ENCODE measurements at places on chromosomes 16 and 17. TPM values are rescaled to one million over a fixed set of nuclear protein-coding genes. Genes with fewer than 3 reads are reported as not detected.

- no peak for DNase-seq
Observed at GRCh38 chr16:14036889-14037288, 34.2 kb upstream of the MRTFB start.

GRCh38 chr16:72787514-72788268 lies 260.2 kb downstream of the ZFHX3 start:
- peak; percentile 37 for DNase-seq

Gene PRSS21
- polyA plus RNA-seq, result not detected

- no peak for DNase-seq
Observed at GRCh38 chr16:15808071-15808470, 48.8 kb downstream of the MYH11 start.

GRCh38 chr16:18983565-18984434 lies at the start of gene TMC7:
TMC7 (plus strand) TSS chr16:18983934; CDS start chr16:18984064, 130 bp downstream.
- DNase-seq, result no peak

Gene QRICH2
- polyA plus RNA-seq, result 3.4 TPM

Gene MPG
- 117 TPM for polyA plus RNA-seq

GRCh38 chr16:86078121-86078600 lies 179.2 kb downstream of the IRF8 start:
- DNase-seq, result no peak

Gene CCL11
- 0.70 TPM for polyA plus RNA-seq

DNA sequence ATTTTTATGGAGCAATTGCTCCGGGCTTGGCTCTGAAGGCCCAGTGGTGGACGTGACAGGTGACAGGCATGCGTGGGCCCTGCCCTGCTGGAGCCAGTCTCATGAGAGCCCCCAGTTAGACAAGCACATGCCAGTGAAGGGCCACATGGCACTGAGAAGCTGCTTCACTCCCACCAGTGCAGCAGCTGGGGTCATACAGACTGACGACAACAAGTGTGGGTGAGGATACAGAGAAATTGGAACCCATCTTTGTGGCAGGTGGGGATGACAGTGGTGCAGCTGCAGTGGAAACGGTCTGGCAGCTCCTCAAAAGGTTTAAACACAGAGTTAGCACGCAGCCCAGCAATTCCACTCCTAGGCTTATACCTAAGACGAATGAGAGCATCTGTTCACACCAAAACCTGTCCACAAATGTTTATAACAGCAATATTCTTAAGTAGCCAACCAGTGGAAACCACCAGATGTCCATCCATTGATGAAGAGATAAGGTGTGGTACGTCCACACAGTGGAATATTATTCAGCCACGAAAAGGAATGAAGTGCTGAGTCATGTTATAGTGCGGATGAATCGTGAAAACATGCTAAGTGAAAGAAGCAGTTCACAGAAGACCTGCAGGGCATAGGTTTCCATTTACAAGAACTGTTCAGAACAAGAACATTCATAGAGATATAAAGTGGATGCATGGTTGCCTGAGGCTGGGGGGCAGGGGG lies 12.5 kb upstream of the CIBAR2 start:
- DNase-seq, result no peak

Gene PRSS33
- polyA plus RNA-seq, result not detected

- DNase-seq, result no peak
Observed at GRCh38 chr17:61786088-61786487, 77.2 kb downstream of the BRIP1 start.

- no peak for DNase-seq
Observed at GRCh38 chr17:44927696-44928095, 12.4 kb upstream of the GFAP start.

GRCh38 chr17:58572846-58573245 lies 58.4 kb upstream of the MTMR4 start:
- DNase-seq, result no peak

GRCh38 chr16:21566891-21567414 lies 32.4 kb upstream of the METTL9 start:
- DNase-seq, result no peak

DNA sequence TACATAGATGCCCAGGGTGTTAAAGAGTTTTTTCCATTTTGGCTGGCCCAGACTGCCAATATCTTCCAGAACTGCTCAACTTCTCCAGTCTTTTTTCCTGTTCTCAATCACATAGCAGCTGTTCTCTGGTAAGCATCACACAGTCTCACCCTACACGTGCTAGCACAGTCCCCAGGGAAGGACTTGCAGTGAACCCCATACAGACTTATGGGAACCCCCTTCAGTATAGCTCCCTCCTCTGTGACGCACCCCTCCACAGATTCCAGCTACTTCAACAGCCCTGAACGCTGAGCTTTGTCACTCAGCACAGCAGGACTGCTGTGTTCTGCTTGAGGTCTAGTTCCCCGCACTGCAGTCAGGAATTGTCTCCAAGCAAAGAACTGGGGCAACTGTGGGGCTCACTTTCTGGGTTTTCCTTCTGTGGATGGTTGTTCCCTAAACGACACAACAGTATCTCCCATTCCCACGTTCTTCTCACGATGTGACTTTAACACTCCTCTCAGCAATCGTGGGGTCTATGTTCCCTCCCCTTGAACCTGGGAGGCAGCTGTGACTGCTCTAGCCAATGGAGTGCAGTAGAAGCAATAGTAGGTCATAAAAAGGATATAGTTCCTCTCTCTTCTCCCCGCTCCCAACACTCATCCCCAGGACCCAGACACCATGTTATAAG lies 3.6 kb downstream of the MMP28 start:
- no peak for DNase-seq

Data from BJ (cell line).